AG10803 (cell line): ENCODE measurements at places on chromosomes 2 and 18.

- no peak for DNase-seq
These were observed 96.9 kb downstream of the OSBPL1A start for GRCh38 chr18:24300703-24301102.

DNA sequence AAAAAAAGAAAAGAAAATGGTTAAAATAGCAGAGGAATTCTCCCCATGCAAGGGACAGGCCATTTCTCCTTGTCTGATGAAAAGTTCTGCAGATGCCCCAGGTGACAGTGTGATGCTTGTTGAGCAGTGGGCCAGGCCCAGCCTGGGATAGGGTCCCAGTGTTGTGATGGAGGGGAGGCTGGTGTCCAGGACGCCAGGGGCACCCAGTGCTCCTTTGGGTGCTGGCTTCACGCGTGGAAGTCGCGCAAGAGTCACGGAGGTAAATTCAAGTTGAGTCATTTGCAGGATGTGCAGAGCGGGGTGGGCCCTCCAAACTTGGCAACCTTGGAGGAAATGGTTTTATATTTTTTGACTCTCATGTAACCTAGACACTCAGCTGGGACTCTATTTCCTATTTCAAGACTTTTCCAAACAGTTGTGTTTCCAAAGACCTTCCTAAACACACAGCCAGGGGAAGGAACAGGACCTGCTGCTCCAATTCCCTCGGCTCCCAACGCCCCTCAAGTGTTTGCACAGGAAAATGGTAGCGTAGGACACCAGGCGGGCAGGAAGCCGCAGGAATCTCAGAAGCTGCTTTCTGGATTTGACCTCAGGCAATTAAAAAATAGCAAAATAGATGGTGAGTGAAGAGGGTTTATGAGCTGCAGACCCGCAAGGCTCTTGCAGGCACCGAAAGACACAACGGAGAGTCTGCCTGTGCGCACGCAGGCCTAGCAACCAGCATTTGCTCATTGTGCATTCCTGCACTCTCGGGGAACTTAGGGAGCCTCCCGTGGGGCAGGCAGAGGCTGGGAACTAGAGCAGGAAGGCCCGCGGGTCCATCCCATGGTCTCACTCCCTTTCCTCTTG lies 107.1 kb upstream of the ODC1 start:
- DNase-seq = no peak

DNA sequence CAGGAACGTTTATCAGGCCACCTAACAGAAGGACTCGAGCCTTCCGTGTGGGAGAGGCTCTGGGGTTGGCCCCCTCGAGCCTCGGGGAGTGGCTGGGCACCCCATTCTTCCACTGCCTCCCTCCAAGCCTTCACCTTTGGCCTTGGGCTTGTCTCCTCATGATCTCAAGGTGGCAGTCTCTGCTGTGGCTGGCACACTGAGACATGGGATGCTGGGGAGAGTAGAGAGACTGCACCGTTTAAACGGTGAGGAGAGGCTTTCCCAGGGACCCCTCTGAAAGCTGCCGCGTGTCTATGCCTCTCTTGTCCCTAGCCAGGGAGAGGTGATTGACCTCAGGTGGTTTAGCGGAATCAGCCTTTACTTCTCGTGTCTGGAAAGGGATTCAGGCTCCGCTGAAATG lies 71.0 kb downstream of the DCDC2C start:
- DNase-seq = no peak

DNA sequence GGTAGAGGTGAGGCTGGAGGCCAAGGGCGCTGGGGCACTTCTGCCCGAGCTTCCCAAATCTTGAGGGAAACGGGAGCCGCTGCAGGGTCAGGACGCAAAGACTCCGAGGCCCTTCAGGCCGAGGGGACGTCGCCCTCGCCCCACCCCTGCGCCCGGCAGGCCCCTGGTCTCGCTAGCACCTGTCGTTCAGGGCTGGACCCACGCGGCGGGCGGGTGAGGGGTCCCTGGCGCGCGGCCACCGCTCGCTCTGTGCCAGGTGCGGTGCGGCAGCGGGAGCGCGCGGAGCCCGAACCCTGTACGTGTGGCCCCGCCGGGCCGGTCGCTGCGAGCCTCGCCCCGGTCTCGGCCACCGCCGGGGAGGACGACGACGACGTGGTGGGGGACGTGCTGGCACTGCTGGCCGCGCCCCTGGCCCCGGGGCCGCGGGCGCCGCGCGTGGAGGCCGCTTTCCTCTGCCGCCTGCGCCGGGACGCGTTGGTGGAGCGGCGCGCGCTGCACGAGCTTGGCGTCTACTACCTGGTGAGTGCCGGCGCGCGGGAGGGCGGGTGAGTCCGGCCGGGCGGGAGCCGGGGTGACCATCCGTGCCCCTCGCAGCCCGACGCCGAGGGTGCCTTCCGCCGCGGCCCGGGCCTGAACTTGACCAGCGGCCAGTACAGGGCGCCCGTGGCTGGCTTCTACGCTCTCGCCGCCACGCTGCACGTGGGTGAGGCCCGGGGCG lies 4.9 kb downstream of the ERFE start:
- no peak for DNase-seq

DNA sequence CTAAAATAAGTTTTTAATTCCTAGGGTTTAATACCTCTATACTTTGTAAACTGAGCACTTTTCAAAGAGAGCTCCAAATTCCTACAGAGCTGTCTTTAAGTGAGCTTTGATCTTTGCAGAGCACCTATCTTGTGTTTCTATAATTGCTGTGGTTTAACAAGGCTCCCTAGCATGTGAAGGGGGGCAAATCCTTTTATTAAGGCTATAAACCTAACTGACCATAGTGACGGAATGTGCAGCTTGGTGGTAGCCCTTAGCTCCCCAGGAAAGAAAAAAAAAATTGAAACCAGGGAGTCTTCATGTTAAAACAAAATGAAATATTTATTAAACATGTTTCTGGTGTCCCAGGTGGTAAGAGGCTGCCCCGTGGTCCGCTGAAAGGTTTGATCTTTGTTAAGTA lies 78.6 kb upstream of the ETAA1 start:
- DNase-seq = no peak

GRCh38 chr2:215760091-215760490 lies 253.3 kb downstream of the MREG start:
- DNase-seq = no peak

DNA sequence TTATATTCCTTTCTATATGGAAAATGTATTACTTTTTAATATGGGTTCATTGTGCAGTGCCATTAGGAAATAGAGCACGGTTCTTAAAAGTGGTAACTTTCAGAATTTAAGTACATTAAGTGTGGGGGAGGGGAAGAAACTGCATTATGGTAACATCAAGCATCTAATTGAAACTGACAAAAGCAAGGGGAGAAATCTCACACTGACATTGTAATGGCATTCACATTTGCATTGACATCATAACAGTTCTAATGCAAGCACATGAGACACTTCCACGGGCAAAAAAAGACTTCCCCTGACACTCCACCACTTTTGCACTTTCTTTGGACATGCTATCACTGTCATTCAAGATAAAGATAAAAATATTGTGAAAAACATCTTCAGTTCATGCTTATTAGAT lies 431.3 kb upstream of the SMIM21 start:
- no peak for DNase-seq

- no peak for DNase-seq
These were observed 234.7 kb downstream of the C1D start for GRCh38 chr2:67828066-67828465.

DNA sequence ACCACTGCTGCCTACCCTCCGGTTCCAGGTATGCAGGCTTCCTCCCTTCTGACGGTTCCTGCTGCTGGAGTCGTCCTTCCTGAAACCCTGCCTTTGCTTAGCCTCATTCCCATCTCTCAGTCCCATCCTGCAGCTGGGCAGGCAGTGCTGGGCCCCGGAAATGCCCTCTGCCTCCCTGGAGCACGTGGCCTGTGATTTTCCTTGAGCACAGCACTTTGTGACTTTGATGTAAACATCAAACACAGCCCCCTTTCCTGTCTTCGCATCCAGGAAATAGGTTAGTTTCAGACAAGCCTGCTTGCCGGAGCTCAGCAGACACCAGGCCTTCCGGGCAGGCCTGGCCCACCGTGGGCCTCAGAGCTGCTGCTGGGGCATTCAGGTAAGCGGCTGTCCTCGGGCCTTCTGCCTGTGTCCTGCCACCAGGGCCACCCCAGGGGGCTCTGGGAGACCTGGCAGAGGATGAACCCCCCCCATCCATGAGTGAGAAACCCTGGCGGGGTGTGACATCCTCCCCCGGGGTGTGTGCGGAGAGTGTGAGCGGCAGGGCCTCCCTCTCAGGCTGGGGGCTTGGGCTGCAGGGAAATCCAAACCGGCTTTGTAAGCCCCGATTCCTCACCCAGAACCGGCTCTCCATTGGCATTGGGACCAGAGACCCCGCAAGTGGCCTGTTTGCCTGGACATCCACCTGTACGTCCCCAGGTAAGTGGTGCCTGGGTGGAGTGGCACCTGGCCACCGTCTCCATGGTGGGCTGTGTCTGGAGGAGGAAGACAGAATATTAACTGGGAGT lies at the start of gene ZAP70:
Gene ZAP70, plus strand, starts transcription at position 281 of the 788 bp plus-strand sequence. CDS start 10,461 bp downstream, outside the sequence.
- no peak for DNase-seq

DNA sequence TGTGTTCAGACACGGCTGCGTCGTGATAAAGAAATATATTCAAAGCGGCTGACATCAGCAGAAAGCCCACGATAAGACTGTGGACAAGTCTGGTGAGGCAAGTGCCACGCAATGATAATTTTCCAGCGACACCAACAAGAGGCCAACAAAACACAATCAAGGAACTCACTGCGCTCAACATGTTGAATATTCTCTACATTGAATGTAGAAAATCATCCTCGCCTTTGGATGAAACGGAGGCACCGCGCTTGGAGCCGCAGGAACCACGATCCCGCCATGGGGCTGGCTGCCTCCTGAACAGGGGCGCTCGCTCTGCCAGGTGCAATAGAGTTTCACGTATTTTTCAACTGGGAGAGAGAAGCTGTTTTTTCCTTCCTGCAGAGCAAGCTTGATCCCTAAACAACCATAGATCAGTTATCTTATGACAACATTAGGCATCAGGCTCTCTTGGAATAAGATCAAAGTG lies 220.3 kb downstream of the ATAD2B start:
- no peak for DNase-seq

DNA sequence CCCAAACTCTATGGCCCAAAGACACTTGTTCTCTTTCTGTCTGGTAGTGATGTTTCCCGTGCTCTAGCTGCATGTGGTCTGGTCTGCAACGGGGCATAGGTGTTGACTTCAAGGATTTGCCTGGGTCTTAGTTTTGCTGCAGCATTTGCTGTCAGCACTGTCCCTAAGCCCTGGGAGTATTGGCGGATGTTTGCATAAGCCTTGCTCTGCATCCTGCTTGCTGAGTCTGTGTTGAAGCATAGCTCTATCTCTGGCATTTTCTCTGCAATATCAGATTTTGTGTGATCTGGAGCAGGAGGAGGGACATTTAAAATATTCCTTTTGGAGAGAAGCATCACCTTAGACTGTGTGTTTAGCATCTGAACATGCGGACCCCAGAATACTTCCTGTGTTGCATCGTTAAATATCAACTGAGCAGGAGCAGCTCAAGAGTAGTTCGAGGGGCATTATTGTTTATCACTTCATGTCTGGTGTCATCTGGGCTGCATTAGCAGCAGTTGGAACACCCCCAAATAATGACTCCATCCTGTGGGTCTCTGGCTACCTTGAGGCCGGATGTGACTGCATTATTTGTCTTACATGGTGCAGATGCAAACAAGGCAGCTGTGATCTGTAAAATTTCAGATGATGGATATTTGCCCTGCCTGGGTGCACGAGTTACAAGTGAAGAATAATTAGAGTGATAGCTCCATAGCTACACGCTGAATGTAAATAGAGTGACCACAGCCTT lies 231.7 kb downstream of the TRIB2 start:
- peak; percentile 70 for DNase-seq

GRCh38 chr2:85531589-85531988 lies 7.4 kb upstream of the MAT2A start:
- DNase-seq = no peak

- no peak for DNase-seq
These were observed 278.8 kb upstream of the SLC14A2 start for GRCh38 chr18:45336448-45336847.

DNA sequence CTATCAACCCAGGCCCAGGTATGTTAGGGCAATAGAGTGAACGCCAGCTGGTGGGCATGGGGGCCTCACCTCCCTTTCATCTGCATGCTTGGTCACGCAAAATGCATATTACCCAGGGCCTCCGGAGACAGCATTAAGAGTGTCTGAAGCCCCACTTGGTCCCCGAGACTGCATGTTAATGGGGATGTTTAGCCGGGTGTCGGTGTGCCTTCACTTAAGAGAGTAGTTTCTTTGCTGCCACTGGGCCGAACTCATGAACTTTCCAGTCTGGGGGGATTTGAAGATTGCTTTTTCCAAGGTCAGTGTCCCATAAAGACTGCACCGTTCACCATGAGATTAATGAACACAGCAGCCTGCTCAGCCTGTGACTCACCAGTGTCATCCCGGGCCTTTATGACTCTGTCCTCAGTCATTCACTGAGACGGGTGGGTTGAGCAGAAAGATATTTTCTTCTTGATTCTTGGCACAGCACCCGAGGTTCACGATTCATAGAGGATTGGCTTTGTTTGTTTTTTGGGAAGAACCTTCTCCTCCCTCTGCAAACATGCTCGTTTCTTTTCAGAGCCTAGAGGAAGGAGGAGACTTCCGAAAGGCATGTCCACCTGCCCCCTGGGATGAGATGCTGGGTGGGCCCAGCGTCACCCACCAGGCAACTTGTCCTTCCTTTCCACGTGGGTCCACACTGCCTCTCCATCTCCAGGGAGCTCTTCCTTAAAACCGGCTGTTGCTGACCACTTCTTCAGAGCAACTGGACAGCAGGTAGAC lies 199.1 kb downstream of the GLI2 start:
- DNase-seq = peak; percentile 89

DNA sequence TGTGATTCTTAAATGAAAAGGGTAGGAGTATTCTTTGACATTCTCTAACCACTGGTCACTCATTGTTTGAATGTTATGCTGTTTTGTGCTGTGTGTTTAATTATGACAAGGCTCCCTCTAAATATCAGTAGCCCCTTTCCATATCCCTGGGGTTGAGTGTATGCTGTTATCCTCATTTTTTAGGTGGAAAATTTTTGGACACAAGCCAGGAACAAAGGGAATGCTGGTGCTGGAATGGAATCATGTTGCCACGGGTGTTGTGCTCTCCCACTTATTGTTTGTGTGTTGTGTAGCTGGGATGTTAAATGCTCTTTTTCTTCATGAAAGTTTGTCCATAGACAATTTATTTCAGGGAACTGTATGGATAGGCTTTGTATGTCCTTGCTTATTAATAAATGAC lies 43.3 kb downstream of the ZNF532 start:
- no peak for DNase-seq

GRCh38 chr18:13611601-13612195 lies 114.7 kb downstream of the FAM210A start:
- DNase-seq = peak; percentile 63
